ENCODE measurements at places on chromosomes 12 and 14.

DNA sequence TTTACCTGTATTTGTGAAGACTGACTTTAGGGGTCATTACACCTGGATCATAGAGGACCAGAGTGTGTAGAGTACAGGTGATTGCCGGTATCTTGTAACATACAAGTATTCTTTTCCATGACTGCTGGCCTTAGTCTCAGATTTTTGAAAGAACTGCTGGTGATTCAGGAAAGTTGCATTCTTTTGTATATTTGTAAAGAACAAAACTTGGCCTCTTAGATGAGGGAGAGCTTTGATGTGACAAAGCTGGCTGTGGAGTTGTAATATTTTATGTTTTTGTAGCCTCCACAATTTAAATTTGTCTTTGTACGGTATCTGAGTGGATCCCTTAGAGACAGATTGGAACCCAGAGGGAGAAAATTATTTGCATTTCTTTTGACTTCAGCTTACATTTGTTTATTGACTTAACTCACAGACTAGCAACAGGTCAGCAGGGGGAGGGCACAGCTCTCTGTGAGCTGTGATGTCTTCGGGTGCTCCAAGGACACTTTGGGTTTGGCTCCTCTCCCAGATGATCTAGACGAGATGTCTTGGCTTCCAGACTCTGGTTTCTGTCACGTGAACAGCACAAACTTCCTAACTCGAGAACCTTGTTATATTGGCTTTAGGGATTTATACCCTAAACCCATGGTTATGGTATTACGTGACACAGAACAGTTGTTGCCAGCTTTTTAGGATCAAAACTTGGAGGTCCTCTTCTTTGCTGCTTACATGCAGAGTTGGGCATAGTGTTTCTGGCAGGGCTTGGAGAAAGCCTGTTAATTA is 65.9 kb downstream of the DAAM1 start:
- DNase-seq, result no peak

GRCh38 chr12:100031836-100032235 is 47.1 kb upstream of the ANKS1B start:
- DNase-seq, result no peak

GRCh38 chr14:103144085-103144484 is 20.8 kb downstream of the TNFAIP2 start:
- no peak for DNase-seq

GRCh38 chr14:98184457-98184856 is 1087.5 kb downstream of the BCL11B start:
- no peak for DNase-seq

DNA sequence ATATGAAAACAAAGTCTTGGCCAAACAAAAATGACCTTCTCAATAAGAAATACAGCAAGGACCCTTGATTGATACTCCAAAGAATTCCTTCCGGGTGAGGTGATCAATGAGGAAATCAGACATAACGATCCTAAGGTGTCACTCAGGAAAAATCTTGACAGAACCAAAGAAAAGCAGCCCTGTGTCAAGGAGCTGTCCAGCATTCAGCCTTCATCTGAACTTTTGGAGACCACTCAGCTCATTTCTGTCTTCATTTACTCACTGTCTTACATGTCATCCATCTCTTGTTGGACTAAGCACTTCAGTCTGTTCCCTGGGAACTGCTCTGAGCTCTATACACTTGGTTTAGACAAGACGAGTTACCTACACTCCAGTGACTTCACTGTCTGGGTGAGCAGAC is 179.9 kb downstream of the GRIN2B start:
- no peak for DNase-seq
